ENCODE measurements at places on chromosomes 6 and 20. TPM values are rescaled to one million over a fixed set of nuclear protein-coding genes. Genes with fewer than 3 reads are reported as not detected.

DNA sequence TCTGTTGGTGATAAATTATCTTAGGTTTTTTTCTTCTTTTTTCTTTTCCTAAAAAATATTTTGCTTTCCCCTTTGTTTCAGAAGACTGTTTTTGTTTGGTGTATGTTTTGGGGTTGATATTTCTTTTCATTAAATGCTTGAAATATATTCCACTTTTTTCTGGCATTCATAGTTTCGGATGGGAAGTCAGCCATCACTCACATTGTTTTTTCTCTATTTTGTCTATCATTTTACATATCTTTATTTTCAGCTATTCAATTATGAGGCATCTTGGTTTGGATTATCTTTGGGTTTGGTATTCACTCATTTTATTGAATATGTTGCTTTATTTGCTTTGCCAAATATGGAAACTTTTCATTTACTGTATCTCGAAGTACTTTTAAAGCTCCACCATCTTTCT, 600.5 kb upstream of the EYS start:
- DNase-seq, result no peak

Gene FAM162B
- polyA plus RNA-seq, result not detected

DNA sequence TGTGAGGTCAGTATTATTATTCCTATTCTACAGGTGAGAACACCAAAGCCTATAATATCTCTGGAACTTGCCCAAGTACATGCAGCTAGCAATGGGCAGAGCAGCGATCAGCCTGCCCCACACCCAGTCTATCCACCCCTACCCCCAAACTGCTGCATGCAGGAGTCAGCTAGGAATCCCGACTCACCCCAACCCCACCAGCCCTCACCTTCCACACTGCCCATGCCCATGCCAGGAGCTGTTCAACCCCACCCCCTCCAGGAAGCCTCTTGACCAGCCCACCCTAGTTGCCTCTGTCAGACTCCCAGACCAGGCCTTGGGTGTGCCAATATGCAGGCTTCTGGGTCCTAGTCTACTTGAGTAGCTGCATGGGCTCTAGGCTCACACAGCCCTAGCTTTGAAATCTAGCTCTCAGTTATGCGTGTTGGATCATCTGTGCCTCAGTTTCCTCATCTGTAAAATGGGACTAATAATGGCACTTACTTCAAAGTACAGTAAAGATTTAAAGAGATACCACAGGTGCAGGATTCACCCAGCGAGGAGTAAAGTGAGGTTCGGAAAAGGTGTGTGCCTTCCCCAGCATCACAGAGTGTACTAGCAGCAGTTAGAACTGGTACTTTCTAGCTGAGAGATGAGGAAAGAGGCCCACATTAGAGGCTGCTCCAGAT, 173.2 kb downstream of the VEGFA start:
- DNase-seq, result no peak

GRCh38 chr6:41939848-41940758, 1.5 kb downstream of the CCND3 start:
- DNase-seq, result no peak

Gene DDX43
- polyA plus RNA-seq, result 0.15 TPM

Gene MLIP
- 0.87 TPM for polyA plus RNA-seq

DNA sequence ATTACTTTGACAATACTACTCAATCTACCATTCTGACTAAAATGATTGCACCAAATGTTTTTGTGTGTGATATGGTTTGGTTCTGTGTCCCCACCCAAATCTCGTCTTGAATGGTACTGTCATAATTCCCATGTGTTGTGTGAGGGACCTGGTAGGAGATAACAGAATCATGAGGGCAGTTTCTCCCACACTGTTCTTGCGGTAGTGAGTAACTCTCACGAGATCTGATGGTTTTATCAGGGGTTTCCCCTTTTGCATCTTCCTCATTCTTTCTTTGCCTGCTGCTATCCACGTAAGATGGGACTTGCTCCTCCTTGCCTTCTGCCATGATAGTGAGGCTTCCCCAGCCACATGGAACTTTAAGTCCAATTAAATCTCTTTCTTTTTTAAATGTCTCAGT, 20.8 kb downstream of the SYCP2 start:
- DNase-seq, result no peak

Gene MRAP2
- polyA plus RNA-seq, result 3.0 TPM

Gene CLVS2
- polyA plus RNA-seq, result not detected

- no peak for DNase-seq
These were observed 654.0 kb downstream of the COL12A1 start for GRCh38 chr6:74551896-74552295.

DNA sequence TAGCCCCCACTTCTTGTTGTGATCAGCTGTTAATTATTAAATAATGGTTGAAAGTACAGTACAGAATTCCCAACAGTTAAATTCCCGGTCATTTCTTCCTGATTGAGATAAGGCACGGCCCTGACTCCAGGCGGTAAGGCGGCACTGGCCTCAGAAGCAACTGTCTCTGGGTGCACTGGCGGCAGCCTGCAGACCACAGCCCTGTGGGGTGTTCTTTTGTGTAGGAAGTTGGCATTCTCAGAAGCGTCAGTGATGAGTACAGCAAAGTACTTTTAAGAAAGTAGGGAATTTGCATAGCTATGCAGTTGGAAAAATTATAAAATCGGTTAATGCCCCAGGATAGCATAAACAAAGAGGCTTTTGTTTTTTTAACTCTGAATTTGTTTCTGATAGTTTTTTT, 50.5 kb downstream of the SAMD5 start:
- DNase-seq, result no peak

GRCh38 chr20:11338496-11339306, 579.0 kb upstream of the BTBD3 start:
- no peak for DNase-seq

- DNase-seq, result no peak
These were observed 82.6 kb downstream of the KIF16B start for GRCh38 chr20:16490696-16491095.

Gene DEF6
- 17.4 TPM for polyA plus RNA-seq

Gene GPR6
- not detected for polyA plus RNA-seq

Gene C6orf132
- polyA plus RNA-seq, result 8.1 TPM
